Germinal center (tissue), 1 donor: ENCODE measurements at places on chromosomes 3 and 15.

- no peak for DNase-seq
These were observed 349.7 kb downstream of the TUSC7 start for GRCh38 chr3:117059067-117059955.

GRCh38 chr3:129626744-129627349 lies 20.4 kb upstream of the PLXND1 start:
- DNase-seq: peak; percentile 92

DNA sequence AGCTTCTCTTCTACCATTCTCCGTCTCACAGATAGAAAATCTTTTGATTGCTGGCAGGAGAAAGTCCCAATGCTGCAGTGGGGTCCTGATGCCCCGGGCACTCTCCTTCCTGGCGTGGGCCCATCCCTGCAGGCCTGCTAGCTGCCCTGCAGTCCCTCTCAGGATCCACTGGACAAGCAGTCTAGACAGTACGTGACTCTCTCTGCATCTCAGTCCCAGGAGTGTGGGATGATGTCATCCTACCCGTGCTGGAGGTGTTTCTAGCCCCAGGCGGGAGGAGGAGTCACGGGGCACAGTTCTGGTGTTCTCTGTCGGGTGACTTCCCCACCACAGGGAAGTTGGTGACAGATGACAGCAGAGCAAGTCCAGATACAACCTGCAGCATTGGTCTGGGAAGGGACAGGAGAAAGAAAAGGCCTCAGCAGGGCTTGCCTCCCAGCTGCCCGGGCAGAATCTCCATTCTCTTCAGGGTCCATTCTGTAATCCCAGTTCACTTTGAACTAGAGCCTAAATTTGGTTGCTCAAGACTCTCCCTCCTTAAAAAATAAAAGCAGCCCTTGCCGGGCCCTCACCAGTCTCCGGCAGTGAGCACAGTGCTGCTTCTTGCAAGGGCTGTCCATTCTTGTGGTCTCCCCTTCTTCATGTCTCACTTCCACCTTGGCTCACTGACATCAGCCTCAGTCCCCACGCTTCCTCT lies 30.6 kb downstream of the SLC28A1 start:
- peak; percentile 12 for DNase-seq

DNA sequence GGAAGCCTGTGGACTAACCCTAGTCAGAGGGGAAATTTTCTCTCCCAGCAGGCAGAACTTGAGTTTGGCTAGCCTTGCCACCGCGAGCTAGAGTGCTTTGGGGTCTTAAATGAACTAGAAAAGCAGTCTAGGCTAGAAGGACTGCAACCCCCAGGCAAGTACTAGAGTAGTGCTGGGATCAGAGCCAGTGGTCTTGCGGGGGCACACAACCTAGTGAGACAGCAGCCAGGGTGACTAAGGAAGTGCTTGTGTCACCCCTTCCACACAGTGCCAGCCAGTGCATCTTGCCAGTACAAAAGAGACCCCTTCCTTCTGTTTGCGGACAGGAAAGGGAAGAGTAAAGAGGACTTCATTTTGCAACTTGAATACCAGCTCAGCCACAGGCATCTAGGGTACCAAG lies 59.0 kb downstream of the GOLM2 start:
- DNase-seq: no peak

DNA sequence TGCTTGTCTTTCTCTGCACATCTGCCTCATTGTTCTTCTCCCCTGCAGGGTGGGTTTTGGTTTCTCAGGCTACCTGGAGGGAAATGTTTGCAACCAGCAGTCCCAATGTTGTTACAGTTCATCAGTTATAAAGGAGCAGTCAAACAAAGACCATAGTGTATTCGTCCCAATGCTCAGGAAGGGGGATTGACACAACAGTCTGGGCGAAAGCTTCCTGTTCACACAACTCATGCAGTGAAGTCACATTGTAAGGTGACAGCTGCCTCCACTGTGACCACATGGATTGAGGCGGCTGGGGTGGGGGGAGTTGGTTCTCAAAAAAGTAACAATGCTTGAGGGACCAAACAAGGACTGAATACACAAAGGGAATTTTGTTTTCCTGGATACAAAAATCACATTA lies 28.8 kb upstream of the TF start:
- DNase-seq: no peak

- no peak for DNase-seq
These were observed 117.9 kb upstream of the SMAD3 start for GRCh38 chr15:66947471-66947870.

- no peak for DNase-seq
These were observed 12.6 kb downstream of the FAM107A start for GRCh38 chr3:58564456-58565160.

GRCh38 chr3:152402695-152403451 lies 134.1 kb downstream of the MBNL1 start:
- DNase-seq: no peak

GRCh38 chr3:188404701-188405100 lies 250.7 kb downstream of the LPP start:
- no peak for DNase-seq

GRCh38 chr3:31358473-31359070 lies 174.2 kb upstream of the STT3B start:
- DNase-seq: no peak

DNA sequence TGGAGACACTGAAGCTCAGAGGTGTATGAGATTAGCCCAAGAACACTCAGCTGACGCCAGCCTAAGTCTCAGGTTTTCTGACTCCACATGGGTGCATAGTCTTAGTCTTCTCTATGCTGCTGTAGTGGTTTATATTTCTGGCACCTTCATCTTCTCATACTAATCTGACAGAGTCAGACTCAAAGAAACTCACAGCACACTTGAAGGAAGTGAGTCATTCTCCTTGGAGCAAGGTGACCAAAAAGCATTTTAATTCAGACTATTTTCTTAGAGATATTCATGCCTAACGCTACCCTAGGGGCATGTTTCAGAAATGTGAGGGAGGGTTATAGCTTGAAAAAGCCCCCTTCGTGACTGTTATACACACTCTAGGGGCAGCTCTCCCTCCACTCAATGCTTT lies 775.3 kb upstream of the ARPP21 start:
- DNase-seq: no peak

DNA sequence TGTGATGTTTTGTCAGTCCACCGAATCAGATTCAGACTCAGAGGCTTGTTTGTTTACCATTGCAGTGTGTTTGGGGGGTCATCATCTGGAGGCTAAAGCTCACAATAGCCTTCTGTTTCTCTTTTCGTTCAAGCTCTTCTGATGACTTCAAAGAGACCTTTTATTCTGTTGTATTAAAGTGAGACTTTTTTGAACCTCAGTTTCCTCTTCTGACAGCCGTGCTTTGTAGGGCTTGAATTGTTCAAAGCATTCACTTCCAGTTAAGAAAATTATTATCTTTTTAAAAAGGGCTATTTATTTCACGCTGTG lies 1.3 kb downstream of the PXK start:
- no peak for DNase-seq

DNA sequence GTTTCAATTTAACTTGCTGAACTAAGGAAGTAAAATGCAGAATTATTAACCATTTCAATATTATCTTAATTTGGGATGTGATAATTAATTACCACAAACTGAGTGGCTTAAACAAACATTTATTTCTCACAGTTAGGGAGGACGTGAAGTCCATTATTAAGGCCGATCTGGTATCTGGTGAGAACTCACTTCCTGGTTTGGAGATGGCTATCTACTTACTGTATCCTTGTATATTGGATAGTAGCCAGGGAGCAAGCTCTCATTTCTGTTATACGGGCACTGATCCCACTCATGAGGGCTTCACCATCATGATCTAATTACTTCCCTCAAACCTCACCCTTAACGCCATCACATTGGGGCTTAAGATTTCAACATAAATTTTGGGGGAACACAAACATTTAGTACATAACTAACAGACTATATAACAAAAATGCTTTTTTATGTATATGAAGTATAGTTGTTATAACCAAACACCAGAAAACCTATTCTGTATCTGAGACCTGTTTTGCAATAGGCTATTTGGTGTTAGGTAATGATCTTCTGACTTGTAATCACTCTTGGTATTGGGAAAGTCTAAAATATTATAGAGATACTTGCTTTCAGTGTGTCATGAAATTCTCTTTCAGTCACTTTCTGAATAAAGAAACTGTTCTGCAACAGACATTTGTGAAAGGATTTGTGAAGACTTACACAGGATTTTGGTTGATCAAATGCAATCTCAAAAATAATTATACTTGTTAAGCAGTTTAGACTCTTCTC lies 4.7 kb upstream of the KPNA4 start:
- no peak for DNase-seq

- DNase-seq: no peak
These were observed 99.4 kb downstream of the UBE3A start for GRCh38 chr15:25339431-25339830.

- no peak for DNase-seq
These were observed 66.5 kb upstream of the SH3GL3 start for GRCh38 chr15:83380682-83381081.

DNA sequence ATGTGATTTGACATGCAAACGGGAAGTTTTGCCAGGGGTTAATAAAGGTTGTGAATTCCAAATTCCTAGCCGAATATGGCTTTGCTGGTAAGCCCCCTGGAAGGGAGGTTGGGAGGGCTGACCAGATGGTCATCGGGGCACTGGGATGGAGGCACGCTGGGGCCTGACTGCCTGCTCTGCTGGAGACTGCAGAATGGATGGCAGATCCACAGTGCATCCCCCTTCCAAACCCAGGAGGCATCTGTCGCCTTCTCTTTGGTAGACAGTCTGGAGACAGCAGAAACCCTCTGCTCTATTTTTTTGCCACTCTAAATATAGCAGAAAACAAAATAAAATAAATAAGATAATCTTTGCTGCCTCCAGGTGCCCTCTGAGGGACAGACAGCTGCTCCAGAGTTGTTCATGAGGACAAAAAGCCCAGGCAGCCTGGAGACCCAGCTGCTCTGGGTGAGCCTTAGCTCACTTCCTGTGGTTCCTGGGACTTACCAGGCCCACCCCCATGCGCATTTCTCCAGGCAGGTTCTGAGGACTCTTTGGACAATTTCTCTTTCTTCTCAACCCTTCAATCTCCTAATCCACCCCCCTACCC lies 6.1 kb upstream of the SPTBN5 start:
- DNase-seq: no peak

- no peak for DNase-seq
These were observed 9.1 kb upstream of the C3orf22 start for GRCh38 chr3:126567696-126568438.

DNA sequence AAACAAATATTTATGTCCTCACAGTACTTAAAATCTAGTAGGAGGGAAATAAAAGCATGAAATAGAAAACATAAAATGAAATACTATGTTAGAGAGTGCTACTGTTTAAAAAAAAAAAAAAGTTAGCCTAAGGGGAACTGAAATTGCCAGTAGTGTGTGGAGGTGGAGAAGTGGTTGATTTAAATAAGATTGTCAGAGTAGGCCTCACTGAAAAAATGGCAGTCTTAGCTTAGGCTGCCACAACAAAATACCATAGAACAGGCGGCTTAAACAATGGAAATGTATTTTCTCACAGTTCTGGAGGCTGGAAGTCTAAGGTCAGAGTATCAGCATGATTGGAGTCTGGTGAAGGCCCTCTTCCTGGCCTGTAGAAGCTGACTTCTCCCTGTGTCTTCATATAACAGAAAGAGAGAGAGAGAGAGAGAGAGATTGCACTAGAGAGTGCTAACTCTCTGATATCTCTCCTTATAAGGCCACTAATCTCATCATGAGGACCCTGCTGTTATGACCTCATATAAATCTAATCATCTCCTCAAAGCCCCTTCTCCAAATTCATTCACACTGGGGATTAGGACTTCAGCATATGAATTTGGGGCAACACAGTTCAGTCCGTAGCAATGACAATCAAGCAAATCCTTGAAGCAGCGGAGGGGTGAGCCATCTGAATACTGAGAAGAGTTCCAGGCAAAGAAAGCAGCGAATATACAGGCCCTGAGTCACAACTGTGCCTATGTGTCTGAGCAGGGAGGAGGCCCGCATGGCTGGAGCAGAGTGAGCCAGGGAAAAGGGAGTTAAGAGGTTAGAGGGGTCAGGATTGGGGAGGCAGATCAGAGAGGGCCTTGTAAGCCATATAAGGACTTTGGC lies 23.6 kb upstream of the LRRC34 start:
- peak; percentile 50 for DNase-seq

GRCh38 chr15:99635794-99636193 lies 70.0 kb downstream of the MEF2A start:
- no peak for DNase-seq

DNA sequence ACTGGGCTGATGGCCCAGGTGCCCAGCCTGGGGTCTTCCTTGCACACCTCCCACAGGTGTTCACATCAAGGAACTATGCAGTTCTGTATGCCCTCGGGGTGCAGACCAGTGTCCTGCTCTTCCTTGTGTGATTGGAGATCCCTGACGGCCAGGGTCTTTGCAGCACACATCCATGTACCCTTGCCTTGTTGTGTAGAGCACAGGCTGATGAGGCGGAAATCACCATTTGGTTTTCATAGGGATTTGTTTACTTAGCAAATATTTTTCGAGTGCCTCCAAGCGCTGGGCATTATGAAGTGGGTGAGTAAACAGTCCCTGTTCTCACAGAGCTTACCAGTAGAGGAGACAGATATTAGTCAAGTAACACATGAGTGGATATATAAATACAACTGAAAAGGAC lies 209.3 kb upstream of the UMPS start:
- DNase-seq: no peak

- no peak for DNase-seq
These were observed 7.3 kb downstream of the ALPK3 start for GRCh38 chr15:84824260-84825007.

DNA sequence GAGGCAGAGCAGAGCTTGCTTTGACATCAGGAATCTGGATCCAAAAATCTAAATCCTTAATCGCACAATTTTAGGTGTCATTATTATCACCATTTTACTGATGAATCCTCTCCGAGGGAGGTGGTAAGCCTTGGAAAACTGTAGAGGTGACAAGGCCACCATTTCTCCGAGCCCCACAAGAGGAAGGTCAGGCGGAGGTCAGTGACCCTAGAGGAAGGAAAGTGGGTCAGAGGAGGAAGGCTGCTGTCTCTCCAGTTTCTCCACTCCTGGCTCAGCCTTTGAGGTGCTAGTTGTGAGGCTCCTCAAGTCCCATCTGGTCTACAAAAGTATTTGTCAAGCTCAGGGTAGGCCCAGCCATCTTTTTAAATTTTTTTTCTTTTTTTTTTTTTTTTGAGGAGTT lies 3.2 kb downstream of the DVL3 start:
- no peak for DNase-seq

DNA sequence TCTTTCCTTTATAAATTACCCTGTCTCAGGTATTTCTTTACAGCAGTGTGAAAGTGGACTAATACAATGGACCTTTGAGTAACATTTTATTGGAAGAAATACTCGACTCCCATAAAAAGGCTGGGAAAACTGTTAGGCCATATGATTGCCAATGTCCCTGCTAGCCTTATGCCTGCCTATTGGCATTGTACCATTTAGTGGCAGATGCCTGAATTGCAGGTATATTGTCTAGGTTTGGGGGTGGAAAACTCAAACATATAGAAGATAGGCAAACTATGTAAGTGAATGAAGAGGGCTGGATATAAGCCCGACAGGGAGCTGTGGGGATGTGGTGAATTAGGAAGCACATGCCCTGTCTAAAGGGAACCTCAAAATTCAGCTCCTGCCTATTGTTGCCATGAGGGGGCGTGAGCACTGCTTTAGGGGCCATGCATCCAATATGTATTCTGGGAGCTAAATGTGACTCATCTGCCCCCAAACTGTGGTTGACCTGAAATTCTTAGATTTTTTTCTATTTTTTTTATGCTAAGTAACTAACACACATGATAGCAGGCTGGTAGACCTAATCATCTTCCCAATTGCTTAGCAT lies 65.2 kb upstream of the TRA2B start:
- DNase-seq: no peak
